Right ventricle myocardium superior (tissue), 1 donor: ENCODE measurements at places on chromosomes 2 and 18.
A peak's percentile ranks its signal among the peaks of the same experiment; 100 is the strongest.

DNA sequence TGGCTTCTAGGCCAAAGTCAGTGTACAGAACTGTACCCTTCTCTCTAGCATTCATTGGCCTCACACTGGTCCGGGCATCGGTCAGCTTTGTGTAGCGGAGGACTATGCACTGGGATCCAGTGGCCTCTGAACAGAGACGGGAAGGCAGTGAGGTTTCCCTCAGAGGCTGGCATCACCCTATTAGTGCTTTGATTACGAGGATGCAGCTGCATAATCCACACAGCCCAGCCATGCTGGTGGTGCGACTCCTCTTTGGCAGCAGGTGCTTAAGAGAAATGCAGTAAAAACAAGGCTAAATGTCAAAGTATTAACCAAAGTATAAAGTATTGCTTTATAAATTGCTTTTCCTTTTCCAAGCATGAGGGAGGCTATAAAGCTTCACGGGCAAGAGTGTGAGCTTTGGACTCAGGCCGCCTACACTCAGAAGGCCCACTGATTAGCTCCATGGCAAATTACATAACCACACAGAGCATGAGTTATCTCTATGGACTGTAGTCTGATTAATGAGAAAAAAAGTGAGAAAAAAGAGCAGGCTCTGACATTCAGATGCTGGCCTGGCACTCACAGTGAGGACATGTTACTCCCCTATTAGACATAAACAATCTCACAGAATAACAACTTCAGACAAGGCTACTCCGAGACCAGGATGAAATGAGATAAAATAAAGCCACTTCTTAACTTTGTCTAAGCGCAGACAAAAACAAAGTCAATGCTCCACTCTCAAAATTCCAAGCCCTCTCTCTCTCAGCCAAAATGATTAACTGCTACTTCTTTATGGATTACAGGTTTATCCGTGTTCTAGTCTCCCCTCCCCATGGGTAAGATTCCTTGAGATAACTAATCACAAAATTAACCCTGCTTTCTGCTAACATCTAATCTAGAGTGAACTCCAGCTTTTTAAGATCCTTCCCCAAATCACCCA is 6.4 kb upstream of the CRYGC start:
- no peak for DNase-seq

DNA sequence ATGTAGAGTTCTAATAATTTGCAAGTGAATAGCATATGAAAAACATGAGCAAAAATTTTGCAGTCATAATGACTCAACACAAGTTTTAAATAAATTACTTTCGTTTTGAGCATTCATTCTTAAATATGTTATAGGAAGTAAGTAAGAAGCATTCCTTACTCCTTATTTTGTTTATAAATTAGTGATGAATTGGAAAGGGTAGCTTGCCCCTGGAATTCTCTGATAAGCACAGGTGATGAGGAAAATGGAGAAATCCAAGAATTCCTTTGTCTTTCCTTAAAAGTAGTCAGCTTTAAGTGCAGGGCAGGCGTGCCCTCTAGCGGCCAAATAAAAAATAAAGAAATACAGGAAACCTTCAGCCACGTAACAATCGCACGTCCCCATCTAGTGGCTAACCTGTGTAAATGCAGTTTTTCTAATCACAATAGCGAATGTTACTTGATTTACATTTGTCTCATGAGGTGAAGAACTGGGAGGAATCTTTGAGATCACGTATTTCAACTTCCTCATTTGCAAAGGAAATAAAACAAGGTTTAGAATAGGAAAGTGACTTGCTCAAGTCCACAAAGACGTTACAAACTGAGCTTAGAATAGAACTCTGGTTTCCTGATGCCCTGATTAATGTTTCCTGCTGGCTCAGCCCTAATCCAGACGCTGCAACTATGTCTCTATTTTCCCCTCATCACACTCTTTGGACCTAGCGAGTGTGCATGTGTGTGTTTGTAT is 47.2 kb upstream of the ZNG1B start:
- DNase-seq: no peak

DNA sequence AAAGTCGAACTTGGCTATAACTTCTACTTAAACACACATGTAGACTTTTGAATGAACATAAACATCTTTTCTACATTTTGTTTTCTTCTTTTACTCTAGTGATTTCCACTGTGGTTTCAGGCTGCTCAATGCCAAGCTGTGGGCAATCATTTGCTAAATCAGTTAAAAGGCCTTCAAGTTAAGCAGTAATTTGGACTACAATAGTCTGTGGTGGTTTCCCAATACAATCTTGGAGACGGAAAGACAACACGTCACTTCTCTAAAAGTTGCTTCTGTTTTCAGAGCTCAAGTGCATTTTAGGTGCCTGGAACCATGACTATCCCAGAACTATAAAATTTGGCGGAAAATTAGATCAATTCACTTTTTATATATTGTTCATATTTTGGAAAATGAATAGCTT is 69.4 kb downstream of the TXNL1 start:
- no peak for DNase-seq

DNA sequence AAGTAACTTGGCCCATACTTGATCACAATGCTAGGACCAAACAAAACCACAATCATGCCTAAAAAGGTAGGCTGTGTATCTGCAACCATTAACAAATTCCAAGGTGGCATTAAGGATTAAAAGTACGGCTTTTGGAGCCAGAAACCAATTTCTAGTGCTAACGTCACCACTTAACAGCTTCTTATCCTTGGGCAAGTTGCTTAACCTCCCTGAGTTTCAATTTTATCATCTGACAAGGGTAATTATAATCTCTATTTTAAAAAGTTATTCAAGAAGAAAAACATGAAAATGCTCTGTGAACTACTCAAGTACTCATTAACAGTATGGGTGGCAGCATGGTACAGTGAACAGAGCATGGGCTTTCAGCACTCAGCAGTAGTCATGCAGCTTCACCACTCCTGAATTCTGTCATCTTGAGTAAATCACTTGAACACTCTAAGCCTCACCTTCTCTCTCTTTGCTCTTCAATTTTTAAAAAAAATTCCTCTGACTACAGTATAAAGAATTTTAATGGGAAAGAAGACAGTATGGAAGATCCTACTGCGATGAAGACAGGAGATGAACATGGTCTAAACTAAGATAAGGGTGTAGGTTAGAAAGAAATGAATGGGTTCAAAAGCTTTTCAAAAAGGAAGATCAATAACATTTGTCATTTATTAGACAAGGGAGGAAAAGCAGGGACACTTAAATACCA is 69.2 kb downstream of the SS18 start:
- DNase-seq: no peak

DNA sequence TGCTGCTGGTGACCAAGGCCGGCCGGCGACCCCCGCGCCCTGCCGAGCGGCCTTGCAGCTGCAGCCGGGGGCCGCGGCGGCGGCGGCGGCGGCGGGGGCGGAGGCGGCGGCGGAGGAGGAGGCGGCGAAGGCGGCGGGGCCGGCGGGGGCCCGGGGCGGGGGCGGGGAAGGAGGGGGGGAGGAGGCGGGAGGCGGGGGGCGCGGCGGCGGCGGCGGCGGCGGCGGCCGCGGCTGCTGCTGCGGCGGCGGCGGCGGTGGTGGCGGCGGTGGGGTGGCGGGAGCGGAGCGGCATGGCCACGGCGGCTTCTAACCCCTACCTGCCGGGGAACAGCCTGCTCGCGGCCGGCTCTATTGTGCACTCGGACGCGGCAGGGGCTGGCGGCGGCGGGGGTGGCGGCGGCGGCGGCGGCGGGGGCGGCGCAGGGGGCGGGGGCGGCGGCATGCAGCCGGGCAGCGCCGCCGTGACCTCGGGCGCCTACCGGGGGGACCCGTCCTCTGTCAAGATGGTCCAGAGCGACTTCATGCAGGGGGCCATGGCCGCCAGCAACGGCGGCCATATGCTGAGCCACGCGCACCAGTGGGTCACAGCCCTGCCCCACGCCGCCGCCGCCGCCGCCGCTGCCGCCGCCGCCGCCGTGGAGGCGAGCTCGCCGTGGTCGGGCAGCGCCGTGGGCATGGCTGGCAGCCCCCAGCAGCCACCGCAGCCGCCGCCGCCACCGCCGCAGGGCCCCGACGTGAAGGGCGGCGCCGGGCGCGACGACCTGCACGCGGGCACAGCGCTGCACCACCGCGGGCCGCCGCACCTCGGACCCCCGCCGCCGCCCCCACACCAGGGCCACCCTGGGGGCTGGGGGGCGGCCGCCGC is 1.5 kb downstream of the POU3F3 start:
- DNase-seq: no peak

DNA sequence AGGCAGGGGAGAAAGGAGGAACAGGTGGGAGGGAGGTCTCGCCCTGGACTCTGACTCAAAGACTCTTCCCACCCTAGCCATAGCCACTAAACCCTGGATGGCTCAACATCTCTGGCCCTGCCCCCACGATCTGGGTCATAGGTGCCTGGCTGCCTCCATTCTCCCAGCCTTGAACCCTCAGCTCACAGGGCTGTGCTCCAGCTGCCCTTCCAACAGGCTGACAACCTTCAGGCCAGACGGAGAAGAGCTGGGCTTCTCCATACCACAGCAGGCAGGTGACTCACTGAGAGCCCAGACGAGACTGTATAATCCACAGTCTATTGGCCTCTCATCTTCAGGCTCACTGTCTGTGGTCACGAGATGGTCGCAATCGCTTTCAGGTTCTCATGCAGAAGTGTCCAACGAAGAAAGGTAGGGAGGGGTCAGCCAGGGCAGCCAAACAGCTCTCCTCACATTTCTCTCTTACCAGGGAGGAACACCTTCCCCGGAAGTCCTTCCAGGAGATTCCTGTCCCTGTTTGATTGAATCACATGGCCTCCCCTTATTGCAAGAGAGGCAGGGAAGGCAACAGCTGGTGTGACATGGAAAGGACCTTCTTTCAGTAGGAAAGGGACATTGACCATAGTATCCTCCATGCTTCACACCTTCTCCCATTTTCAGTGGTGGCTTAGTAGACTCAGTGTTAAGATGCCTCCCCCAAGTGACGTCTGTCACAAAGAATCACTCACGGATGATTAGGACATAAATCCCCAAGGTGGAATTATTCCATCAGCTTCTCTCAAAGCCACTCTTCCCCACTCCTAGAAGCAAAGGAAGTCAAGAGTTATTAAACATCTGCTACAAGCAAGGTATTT is 100.1 kb downstream of the MRO start:
- DNase-seq: no peak

DNA sequence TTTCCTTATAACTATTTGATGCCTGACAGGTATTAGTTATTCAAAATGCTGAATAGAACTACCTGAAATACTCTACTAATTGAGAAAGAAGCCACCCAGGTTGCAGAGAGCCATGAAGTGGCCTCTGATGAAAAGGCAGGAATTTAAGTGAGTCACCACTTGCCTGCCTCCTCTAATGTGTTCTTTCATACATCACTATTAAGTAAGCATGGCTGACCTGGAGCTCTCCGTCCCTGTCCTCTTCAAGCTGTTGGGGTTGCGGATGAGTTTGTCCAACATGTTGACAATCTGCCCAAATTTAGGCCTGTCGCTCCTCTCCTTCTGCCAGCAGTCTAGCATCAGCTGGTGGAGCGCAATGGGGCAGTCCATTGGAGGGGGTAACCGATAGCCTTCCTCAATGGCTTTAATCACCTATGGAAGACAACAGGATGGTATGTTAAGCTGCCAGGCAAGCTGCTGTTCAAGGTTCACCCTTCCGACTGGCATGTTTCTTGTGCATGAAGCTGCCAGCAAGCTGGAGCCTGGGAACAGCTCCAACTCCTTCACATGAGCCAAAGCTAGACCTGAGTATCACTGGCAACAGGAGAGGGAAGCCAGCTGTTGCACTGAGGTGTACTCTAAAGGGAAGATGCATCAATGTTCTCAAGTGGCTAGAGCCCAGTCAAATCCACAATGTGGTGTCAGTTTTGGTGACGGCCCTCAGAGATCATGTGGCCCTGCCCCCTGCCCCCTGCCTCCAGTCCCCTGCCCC is 142.2 kb downstream of the EPHA4 start:
- peak; percentile 50 for DNase-seq

DNA sequence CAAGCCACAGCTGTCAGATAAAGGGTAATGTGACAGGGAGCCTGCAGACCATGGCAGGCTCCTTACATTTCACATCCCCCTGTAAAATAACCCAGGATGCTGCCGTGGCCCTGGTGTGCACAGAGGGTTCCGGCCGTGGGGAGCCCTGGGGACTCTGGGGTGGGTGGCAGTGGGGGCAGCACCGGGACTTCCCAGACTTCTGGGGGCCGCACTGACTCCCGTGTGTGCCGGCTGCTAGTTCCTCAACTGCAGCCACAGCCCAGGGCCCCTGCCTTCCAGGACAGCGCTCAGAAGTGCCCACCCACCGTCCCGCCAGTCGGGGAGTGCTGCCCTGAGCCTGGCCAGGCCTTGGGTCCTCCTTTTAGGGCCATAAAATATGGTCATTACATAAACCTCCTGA is 56.5 kb downstream of the CIB4 start:
- no peak for DNase-seq

DNA sequence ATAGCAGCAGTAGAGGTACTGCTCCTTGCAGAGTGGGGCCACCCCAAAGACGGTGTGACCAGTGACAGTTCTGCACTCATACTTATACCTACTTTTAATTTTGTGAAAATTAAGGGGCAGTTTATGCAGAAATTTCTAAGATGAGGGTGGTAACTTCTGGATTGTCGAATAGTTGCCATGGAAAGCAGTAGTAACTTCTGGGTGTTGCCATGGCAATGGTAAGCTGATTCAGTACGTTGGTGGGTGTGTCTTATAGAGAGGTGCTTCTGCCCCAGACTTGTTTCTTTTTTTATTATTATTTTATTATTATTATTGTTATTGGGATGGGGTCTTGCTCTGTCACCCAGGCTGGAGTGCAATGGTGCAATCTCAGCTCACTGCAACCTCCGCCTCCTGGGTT is 82.8 kb upstream of the L3MBTL4 start:
- DNase-seq: no peak

DNA sequence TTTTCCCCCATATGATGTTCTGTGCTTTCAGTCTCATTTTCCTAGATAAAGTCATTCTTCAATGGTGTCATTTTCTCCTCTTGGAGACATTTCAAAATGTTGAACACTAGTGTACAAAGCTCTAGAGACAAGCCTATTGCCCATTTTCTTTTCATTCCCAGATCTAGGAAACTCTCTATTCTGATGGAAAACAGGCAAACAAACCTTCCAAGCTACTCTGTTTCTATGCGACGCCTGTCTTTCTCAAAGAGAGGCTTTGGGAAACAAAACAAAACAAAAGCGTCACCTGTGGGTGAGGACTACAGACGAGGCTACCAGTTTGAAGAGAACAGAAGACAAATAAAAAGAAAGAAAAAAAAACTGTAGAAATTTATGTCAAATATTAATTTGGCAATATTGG is 311.0 kb downstream of the CBLN2 start:
- no peak for DNase-seq

DNA sequence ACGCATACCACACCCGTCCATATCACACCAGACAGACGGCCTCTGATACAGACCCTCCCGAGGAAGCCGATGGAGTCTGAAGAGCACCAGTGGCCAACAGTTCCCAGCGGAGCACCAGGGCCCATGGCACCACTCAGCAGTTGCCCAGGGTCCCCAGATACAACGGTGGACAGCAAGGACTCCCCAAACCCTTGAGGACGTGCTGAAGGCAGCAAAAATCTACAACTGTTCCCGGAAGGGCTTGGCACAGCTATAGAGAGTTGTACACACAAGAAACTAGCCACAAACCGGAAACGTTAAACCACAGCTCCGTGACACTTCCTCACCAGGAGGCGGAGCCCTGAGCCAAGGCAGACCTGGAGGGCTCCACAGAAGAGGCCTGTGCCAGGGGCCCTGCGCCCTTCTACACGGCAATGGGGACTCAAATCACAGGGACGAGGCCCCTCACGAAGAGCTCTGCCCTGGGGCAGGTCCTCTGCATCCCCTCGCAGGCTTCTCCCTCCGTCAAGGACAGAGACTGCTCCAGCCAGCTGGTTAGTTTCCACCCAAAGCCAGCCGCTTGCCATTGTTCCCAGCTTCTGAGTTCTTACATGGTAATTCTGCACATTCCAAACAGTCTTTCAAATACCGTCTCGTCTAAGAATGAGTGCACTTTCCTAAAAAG is 133.4 kb downstream of the HDAC4 start:
- DNase-seq: peak; percentile 84

GRCh38 chr2:237540223-237540775 is 26.1 kb upstream of the PRLH start:
- no peak for DNase-seq
